ENCODE measurements at places on chromosomes 5 and 9.

- no peaks in the 10 kb centered on the region for H3K36me3 ChIP-seq
- peaks cover 21% of the 10 kb centered on the region for H3K4me1 ChIP-seq
- H3K27me3 ChIP-seq, result no peaks in the 10 kb centered on the region
- H3K27ac ChIP-seq, result no peak overlapping the region
- DNase-seq, result no peak
Measured at GRCh38 chr5:953535-954449, 54.8 kb upstream of the NKD2 start.

DNA sequence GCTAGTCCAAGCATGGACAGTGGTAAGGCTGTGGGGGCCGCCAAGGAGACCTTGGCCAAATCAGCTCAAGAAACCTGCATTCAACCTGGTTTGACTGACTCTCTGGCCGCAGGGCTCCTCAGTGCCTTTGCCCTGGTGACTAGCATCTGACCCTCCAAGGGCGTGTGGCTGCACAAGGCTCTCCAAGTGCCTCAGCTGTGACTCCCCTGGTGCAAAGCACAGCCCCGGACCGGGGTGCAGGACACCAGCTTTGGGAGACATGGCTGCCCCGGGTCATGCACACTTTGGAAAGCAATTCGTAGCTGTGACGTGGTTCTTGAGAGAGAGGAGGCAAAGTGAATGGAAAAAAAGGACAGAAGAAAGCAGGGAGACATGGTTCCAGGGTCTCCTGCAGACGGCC is 245.2 kb upstream of the IRX2 start:
- no peaks in the 10 kb centered on the region for H3K27me3 ChIP-seq
- no peaks in the 10 kb centered on the region for H3K36me3 ChIP-seq
- H3K4me3 ChIP-seq, result no peak overlapping the region
- DNase-seq, result no peak
- no peaks in the 10 kb centered on the region for H3K4me1 ChIP-seq
- no peak overlapping the region for H3K27ac ChIP-seq

DNA sequence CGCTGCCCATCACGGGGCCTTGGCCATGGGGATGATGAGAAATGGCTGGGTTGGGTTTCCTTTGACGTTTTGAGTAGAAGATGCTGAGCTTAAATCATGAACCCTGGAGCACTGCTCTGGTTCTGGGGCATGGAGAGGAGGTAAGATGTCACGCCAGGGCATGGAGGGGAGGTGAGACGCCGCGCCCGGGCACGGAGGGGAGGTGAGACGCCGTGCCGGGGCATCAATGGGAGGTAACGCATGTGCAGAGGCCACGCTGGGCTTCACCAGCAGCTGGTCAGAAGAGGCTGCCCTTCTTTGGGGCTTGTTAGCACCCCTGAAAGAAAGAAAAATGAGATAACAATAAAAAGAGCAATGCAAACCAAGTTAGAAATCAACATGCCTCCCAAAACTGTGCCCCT is 322.5 kb upstream of the IRX4 start:
- no peaks in the 10 kb centered on the region for H3K36me3 ChIP-seq
- peaks cover 4% of the 10 kb centered on the region for H3K27me3 ChIP-seq
- no peak overlapping the region for H3K4me3 ChIP-seq
- H3K4me1 ChIP-seq, result no peaks in the 10 kb centered on the region

DNA sequence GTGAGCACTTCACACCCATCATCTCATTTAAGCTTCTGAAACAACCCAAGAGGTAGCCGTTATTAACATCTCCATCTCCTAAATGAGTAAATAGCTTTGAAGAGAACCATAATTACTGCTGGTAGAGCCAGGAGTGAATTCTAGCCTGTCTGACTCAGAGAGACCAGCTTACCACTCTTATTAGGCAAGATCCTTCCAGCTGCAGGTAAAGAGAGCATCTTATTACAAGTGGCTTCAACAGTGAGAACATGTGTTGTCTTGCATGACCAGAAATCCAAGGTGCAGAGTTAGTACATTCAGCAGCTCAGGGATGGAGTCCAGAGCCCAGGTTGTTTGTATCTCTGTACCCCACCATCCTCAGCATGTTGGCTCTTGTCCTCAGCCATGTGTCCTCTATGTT is 10.9 kb upstream of the AFAP1L1 start:
- H3K4me1 ChIP-seq, result no peaks in the 10 kb centered on the region
- DNase-seq, result no peak
- H3K4me3 ChIP-seq, result no peak overlapping the region
- H3K27me3 ChIP-seq, result peaks cover 49% of the 10 kb centered on the region
- no peaks in the 10 kb centered on the region for H3K36me3 ChIP-seq

DNA sequence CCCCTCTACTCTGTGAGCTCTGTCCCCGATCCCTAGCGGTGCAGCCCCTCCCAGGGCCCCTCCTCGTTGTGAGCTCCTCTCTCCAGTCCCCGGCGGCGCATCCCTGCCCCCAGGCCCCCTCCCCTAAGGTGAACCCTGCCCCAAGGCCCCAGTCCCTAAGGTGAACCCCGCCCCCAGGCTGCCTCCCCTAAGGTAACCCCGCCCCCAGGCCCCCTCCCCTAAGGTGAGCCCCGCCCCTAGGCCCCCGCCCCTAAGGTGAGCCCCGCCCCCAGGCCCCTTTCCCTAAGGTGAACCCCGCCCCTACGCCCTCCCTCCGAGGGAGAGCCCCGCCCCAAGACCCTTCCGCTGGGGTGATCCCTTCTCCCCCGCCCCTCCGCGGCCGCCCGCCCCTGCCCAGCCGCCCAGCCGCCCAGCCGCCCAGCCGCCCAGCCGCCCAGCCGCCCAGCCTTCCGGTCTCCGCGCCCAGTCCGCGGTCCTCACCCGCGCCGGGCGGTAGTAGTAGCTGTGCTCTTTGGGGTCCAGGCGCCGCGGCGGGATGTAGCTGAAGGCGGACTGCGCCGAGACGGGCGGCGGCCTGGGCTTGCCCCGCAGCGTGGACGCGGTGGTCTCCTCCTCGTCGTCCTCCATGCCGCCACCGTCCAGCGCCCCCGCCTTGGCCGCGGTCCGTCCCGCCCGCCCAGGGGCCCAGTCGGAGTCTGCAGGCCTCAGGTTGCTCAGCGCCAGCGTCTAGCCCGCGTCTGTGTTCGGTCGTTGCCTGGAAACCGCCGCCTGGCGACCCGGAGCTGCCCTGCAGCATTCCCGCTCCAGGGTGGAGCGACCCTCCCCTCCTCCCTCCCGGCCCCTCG is at the start of gene CFAP90:
CFAP90 (minus strand) TSS at position 739 of the 845 bp plus-strand sequence; CDS start at position 627, 112 bp downstream.
- peak within 1 kb of the TSS; percentile 85 for H3K4me3 ChIP-seq
- no peaks in the 10 kb centered on the region for H3K27me3 ChIP-seq
- H3K36me3 ChIP-seq, result no peaks in the 10 kb centered on the region
- no peaks in the 10 kb centered on the region for H3K4me1 ChIP-seq

- H3K36me3 ChIP-seq, result no peaks in the 10 kb centered on the region
- H3K27me3 ChIP-seq, result no peaks in the 10 kb centered on the region
- H3K4me3 ChIP-seq, result no peak overlapping the region
- H3K4me1 ChIP-seq, result peaks cover 7% of the 10 kb centered on the region
- DNase-seq, result no peak
- no peak overlapping the region for H3K27ac ChIP-seq
Measured at GRCh38 chr9:110672873-110673510, 4.4 kb downstream of the MUSK start.

GRCh38 chr5:113044776-113045465 is 68.3 kb downstream of the DCP2 start:
- no peaks in the 10 kb centered on the region for H3K36me3 ChIP-seq
- H3K4me1 ChIP-seq, result peaks cover 8% of the 10 kb centered on the region
- H3K4me3 ChIP-seq, result no peak overlapping the region
- no peak for DNase-seq
- H3K27ac ChIP-seq, result no peak overlapping the region

DNA sequence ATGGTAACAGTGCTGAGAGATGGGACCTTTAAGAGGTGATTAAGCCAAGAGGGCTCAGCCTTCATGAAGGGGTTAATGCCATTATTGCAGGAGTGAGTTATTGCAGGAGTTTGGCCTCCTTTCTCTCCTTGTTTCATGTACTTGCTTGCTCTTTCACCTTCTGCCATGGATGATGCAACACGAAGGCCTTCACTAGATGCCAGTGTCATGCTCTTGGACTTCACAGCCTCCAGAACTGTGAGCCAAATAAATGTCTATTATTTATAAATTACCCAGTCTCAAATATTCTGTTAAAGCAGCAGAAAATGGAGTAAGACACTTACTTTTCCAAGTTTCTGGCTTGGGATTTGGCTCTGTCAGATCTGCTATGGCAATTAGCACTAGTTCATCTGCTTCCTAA is 38.4 kb upstream of the RECK start:
- H3K36me3 ChIP-seq, result no peaks in the 10 kb centered on the region
- DNase-seq, result no peak
- H3K27ac ChIP-seq, result no peak overlapping the region
- H3K27me3 ChIP-seq, result peaks cover 8% of the 10 kb centered on the region
- no peaks in the 10 kb centered on the region for H3K4me1 ChIP-seq
- H3K4me3 ChIP-seq, result no peak overlapping the region

GRCh38 chr5:58872670-58873273 is 289.9 kb downstream of the RAB3C start:
- H3K4me1 ChIP-seq, result no peaks in the 10 kb centered on the region
- no peak for DNase-seq
- peaks cover 2% of the 10 kb centered on the region for H3K27me3 ChIP-seq
- H3K27ac ChIP-seq, result no peak overlapping the region
- H3K4me3 ChIP-seq, result no peak overlapping the region

DNA sequence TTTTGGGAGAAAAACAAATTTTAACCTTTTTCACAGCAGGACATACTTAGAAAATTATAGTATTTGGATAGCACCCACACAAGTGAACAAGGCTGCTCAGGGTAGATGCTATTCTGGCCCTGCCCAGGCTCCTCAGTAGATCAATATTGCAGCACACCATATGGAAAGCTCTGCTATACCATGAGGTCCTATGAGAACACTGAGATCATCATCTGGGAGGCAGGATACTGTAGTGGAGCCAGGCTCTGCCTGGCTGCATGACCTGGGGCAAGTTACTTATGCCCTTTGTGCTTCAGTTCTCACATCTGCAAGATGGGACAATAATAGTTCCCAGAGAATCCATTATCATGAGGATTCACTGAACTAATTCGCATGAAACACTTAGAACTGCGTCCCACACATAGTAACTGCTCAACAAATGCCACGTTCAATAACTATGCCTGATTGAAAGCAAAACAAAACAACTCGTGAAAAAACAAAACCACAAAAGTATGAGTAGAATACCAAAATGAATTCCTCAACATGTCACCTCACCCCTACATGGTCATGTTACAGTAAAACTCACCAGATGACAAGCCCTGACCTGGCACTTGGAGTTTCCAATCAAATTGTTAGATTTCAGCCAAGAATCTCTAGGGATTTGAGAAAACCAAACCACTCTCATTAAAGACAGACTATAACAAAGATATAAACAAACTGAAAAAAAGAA is 31.9 kb downstream of the ARSB start:
- no peak overlapping the region for H3K27ac ChIP-seq
- no peaks in the 10 kb centered on the region for H3K27me3 ChIP-seq
- no peak overlapping the region for H3K4me3 ChIP-seq
- no peaks in the 10 kb centered on the region for H3K4me1 ChIP-seq
- no peak for DNase-seq

DNA sequence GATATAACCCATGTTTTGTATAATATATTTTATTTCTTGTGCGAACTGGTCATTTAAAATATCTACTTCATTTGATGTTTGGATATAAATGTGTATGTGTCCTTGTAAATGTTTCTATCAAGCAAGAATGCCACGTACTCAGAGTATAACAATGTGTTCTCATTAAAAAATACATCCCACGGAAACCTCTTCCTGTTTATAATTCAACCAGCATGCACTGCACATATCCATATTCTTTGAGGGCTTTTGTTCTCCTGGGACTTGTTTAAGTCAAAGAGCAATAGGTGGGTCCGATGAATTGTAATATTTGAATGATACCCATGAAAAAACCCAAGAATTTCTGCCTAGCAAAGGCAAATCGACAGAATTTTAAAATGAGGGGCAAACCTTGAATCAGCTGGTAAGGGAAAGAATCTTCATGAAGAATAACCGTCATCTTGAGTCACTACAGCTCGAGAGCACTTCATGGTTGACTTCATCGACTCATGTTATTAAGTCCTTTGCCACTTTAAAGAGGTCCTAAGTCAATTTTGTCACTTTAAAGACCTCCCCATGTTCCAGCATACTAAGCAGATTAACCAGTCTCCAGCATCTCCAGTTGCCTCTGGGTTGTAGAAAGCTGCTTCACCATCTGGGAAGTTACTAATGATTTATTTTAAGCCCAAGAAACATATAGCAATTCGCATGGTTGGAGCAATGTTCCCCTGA is 80.6 kb downstream of the NPR3 start:
- no peaks in the 10 kb centered on the region for H3K36me3 ChIP-seq
- no peak overlapping the region for H3K4me3 ChIP-seq
- H3K27ac ChIP-seq, result no peak overlapping the region
- no peak for DNase-seq

DNA sequence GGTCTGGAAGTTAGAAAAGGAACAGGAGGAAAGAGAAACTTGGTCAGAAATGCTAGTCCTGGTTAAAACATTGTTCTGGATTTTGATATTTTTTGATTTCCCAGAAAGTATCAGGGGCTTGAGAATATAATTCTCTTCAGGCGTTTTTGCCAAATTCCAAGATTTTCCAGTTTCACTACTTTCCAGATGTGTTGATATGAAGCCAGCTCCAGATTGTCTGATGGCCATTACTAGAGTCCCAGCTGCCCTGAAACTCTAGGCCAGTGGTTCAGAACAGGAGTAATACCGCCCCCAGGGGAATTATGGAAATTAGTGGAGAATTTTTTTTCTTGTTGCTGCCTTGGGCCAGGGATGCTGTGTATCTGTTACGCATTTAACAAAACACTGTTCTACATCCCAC is 88.6 kb downstream of the KCNN2 start:
- H3K27ac ChIP-seq, result peak overlapping the region; percentile 6
- no peaks in the 10 kb centered on the region for H3K36me3 ChIP-seq
- H3K27me3 ChIP-seq, result no peaks in the 10 kb centered on the region
- DNase-seq, result peak; percentile 26

Data from hepatocyte (in vitro differentiated cells).